ENCODE measurements at places on chromosomes 3 and 15.

- no peak for DNase-seq
Measured at GRCh38 chr15:49309889-49310288, 113.2 kb upstream of the FGF7 start.

GRCh38 chr3:29302619-29303018 is 21.7 kb downstream of the RBMS3 start:
- no peak for DNase-seq

- no peak for DNase-seq
Measured at GRCh38 chr3:64454179-64454578, 228.9 kb upstream of the PRICKLE2 start.

DNA sequence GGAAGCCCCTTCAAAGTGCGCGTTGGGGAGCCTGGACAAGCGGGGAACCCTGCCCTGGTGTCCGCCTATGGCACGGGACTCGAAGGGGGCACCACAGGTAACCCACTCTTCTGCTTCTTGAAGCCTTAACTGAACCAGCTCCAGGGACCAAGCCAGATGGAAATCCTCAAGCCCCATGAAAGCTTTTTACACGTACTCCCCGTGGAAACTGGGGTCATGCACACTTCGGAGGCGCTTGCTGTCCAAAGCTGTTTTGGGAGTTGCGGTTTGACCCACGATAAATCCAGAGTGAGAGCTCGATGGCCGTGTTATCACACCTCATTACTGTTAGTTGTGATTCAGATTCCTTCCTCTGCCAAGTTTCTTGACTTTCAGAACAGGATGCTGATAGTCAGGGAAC is 47.5 kb downstream of the DNASE1L3 start:
- DNase-seq, result no peak

DNA sequence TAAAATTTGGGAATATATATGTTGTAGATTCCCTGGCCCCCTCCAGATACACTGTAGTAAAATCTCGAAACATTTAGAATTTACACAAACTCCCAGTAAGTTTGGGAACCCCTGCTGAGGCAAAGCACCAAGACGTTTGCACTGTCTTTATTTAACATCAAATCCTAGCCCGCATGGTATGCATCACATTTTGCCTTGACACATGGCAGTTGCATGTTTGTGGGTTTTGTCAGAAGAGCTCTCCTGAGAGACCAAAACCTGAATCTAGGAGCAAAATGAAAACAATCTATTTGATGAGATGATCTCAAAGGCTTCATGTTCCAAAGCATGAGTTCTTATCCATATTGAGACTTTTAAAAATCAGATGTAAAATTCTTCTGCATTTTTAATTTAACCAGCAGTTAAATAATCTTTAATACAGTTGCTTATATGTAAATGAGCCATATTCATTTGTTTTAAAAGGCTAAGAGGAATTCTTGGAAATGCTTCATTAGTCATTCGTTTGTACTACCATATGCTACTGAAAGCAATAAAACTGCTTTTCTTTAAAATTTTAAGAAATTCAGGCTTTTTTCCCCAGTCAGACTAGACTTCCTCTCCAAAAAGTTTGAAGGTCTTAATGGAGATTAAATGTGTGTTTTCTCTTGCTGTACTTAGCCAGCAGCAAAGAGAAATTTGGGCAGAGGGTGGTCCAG is 105.2 kb upstream of the BOC start:
- no peak for DNase-seq

DNA sequence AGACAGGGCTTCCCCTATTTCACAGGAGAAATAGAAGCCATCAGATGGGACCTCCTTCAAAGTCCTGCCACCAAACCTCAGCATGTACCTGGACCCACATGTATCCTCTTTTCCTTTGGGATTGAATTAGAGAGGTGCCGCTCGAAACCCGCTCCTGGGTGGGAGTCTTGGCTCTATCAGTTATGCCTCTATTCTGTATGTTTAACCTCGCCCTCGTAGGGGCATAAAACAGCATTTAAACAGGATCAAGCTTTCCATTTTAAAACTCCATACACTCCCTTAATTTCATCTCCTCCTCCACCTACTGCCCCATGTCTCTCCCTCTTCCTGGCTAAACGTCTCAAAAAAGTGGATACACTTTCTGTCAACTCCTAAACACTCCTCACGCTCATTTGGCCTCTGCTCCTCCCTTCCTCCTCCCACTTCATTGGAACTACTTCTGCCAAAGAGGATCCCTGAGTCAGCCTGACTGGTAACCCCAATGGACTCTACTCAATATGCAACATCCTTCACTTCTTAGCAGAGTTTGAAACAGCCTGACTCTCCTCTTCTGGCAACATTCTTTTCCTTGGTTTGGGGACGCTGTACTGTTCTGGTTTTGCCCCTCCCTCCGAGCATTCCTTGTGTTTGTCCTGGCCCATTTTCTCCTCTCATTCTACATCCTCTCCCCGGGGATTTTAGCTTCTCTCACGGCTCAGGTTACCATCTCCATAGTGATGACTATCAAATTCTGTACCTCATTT is 23.0 kb upstream of the MUC20 start:
- DNase-seq, result peak; percentile 93

DNA sequence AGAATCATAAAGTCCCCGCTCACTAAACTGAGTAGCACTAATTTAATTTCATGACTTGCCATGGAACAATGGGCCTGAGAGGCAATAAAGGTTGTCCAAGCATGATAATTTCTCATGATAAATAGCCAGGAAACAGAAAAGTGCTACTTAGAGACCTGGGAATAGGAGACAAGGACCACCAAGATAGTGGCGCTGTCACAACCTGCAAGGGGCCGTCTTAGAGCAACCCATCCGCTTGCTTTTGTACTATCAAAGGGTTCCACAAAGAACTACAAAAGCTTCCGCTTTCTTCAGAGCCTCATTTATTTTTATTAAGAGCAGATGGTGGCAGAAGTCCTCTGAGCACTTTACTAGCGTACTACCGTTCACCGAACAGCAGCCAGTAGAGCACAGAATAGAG is 421.7 kb upstream of the GRM7 start:
- DNase-seq, result no peak

- DNase-seq, result no peak
Measured at GRCh38 chr3:184228376-184229137, 828 bp upstream of the VWA5B2 start.

- no peak for DNase-seq
Measured at GRCh38 chr15:83871808-83872559, 218.1 kb downstream of the ADAMTSL3 start.

DNA sequence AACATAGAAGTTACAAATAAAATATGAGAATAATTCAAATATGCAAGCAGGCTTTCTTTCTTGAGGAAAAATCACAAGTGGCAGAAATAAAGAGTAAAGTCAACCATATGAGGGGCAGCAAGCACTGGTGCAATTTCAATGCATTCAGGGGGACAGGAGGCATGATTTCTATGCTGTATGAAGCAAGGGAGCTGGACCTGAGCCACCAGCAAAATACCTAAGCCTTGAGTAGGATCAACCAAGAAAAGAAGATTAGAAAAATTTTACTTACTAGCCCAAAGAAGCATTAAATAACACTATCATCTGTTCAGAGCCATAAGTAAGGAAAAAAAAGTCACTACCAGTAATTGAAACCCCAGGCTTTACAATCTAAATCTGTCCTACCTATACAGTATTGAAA is 6.3 kb downstream of the ADGRG7 start:
- no peak for DNase-seq

GRCh38 chr15:37125143-37125542 is 24.8 kb upstream of the MEIS2 start:
- no peak for DNase-seq

DNA sequence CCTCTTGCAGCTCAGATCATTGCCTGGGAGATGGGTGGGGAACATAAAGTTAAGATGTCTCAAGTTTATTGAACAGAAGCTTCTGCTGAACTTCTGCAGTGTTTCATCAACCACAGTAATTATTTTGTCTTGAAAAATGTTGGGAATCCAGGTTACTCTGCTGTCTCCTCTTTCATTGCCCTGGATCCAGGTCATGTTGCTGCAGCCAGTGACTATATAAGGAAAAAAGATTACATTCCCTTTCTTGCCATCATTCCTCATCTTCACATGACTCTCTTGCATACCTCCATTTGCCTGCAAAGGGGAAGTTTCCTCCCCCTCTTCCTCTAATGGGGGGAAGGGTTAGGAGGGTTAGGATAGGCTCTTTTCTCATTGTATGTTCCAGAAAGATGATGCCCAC is 15.1 kb downstream of the GMNC start:
- DNase-seq, result no peak

DNA sequence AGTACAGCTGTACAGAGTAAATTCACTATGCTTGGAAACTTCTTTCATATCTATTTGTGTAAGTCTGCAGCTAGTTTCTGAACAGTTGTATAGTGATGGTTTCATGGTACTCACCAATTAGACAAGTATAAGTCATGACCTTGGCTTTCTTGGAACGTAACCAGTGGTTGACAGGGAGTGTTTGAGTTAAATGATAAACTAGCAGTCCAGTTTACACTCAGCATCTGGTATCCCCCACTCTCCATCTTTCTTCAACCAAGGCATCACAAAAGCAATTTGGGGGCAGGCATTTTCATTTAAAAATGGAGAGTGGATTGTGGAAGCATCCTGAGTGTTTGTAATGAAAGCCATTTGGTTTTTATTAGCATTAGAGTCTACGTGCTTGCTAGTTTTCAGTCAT is 26.0 kb downstream of the MME start:
- DNase-seq, result no peak

GRCh38 chr3:179881791-179882190 is 154.9 kb downstream of the PEX5L start:
- no peak for DNase-seq

DNA sequence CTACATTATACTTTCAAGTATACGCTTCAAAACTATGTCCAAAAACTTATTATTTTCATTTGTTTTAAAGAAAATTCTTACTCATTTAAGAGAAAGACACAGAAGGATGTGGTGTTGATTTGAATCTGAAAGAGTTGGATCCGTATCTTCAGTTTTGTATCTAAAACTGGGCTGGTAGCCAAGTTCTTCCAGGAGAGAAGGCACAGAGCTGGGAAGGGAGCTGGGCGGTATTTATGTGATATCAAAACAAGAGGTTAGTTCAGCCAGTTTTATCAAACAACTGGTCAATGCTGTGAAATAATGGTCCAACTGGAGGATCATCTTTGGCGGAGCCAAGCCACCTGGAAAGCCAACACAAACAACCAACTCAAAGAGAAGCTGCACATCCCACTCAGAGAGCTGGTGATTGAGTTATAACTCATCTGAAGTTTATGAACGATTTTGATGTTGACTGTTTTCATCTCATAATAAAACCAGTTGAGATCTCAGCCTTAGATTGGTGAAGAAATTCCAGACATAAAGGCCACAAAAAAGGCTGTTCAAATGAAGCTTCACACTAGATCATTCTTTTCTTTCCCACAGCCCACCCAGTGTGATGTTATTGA is 489.6 kb upstream of the RASGRP1 start:
- no peak for DNase-seq

DNA sequence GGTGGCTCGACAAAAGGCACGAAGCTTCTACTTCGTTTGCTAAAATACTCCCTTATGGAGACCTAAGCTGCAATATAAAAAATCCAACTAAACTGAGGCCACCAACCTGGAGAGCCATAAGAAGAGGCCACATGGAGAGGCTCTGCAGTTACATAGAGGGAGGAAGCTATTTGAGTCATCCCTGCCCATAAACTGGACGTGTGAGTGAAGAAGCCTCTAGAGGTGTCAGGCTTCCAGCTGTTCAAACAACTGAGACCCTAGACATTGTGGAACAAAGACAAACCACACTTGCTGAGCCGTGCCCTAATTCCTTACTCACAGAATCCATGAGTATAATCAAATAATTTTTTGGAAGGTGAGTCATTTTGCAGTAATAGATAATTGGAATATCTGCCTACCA is 50.2 kb upstream of the GMNC start:
- no peak for DNase-seq

DNA sequence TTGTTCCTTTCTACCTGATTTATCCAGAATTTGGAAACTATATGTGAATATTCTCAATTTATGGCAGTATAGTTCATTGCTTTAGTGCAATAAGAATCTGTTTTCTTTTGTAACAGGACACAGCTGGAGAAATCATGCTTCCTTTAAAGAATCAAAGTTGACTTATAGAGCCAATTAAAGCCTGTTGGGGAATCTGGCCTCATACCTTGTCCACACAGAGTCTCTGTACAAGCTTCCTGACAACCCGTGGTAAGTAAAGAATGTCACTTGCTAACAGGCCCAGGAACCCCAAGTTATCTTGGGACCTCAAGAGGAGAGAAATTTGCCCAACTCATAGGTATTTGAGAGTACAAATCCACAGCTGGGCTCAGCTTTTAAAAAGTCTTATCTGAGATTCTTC is 10.2 kb downstream of the ZNF445 start:
- no peak for DNase-seq

- DNase-seq, result no peak
Measured at GRCh38 chr3:179072100-179072438, 460 bp upstream of the ZMAT3 start.

DNA sequence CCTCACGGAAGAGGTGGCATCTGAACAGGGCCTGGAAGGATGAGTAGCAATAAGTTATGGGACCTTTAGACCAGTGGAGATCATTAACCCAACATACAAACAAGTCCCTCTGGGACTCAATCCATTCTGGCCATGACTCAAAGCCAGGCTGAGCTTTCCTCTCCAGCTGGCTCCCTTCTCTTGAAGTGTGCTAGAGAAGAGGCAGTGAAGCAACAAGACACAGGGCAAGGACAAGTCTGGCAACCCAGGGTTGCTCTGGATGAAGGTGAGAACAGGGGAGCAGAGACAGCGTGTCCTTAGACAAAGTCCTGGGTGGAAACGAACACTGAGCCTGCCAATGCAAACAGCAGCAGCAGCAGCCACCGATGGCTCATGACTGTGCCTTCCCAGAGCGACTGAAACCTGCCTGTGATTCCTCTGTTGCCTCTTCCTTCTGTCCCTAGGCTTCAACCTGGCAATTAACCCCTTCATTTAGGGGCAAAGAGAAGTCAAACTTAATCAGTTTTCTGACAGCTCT is 86.8 kb downstream of the BDH1 start:
- no peak for DNase-seq

- no peak for DNase-seq
Measured at GRCh38 chr3:119626196-119626595, 28.5 kb downstream of the PLA1A start.

Data from esophagus muscularis mucosa (tissue), 4 donors.